ENCODE measurements at places on chromosomes 6 and 20.

DNA sequence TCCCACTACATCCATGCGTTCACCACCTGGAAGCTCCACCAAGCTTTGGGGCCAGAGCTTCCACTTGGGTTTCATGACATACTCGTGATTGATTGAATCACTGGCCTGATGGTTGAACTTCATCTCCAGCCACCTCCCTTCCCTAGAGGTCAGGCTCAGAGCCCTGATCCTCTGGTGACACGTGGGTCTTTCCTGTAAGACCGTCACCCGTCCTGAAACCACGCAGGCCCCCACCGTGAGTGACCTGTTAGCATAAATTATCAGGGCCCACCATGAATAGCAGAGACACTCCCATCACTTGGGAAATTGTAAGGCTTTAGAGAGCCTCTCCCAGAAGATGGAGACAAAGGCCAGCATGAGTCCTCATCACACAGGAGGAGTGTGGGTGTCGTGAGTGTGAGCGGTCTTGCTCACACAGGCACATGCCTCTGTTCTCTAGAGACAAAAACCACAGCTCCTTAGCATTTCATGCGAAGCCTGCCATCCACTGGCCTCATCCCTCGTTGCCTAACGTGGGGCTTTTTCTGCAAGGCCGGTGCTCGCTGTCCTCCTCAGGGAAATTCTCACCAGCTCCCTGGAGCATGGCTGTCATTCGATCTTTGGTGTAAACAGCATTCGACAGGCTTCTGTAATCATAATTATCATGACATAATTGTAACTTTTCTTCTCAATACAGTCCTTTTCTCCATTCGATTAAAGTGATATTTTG lies 65.1 kb upstream of the DUSP22 start:
- no peak for DNase-seq

GRCh38 chr20:15364781-15365180 lies 1027.4 kb upstream of the FLRT3 start:
- no peak for DNase-seq

DNA sequence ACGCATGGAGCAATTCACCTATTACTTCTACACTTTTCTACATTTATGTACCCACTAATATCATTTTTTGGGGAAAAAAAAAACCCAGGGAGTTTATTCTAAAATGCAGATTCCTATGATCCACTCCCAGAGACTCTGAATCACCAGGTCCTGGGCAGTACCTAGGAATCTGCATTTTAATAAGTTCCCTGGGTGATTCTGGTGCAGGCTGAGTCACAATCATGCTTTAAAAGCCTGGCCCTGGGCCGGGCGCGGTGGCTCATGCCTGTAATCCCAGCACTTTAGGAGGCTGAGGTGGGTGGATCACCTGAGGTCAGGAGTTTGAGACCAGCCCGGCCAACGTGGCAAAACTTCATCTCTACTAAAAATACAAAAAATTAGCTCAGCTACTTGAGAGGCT lies 43.3 kb upstream of the MLN start:
- no peak for DNase-seq

DNA sequence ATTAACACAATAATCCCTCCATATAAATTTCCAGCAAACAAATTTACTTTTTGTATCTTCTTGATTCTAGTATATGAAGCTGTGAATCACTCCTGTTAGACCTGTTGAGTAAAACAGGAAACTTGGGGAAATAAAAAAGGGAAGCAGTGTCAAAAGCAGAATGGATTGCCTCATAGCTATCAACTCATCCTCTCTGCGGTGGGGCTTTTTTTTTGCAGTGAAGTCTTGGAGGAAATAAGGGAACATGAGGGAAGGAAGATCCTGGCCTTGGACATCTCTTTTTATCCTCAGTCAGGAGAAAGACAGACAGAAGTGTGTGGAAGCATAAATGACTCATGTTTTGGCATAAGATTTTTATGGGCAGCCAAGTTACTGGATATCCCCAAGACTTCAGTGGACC lies 332.5 kb downstream of the TFAP2A start:
- DNase-seq: no peak

DNA sequence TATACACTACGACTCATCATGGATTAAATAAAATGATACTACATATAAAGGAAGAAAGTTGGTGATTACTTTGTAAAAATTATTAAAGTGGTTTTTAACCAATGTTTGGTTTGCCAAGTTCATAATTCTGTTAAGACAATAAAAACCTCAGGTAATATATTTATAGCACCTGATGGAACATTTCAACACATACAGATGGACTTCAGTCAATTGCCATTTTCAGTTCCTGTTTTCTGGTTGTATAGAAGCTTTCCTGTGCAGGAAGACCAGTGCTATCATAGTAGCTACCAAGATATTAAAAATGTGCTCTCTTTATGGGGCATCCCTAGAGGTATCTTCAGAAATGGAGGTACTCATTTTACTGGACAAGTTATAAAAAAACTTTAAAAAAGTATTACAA lies 1686.4 kb downstream of the GRIK2 start:
- DNase-seq: no peak

DNA sequence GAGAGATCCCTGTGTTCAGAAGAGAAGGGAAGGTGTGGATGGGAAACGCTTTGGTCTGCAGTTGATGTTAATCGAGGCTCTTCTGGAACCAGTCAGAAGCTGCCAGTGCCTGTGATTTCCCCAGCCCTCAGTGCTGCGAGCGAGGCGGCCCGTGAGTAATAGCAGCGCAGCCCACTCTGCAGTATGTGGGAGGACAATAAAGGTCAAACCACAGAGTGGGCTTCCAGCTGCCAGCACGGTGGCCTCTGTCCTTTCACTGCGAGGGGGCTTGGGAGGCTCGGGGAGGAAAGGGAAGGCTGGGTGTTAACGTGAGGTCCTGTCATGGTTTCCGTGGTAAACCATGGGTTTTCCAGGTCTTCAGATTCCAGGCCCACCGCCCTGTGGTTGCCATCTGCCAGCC lies 32.3 kb upstream of the TAGAP start:
- DNase-seq: peak; percentile 78

- no peak for DNase-seq
Measured at GRCh38 chr20:37346535-37347346, 801 bp downstream of the SRC start.

DNA sequence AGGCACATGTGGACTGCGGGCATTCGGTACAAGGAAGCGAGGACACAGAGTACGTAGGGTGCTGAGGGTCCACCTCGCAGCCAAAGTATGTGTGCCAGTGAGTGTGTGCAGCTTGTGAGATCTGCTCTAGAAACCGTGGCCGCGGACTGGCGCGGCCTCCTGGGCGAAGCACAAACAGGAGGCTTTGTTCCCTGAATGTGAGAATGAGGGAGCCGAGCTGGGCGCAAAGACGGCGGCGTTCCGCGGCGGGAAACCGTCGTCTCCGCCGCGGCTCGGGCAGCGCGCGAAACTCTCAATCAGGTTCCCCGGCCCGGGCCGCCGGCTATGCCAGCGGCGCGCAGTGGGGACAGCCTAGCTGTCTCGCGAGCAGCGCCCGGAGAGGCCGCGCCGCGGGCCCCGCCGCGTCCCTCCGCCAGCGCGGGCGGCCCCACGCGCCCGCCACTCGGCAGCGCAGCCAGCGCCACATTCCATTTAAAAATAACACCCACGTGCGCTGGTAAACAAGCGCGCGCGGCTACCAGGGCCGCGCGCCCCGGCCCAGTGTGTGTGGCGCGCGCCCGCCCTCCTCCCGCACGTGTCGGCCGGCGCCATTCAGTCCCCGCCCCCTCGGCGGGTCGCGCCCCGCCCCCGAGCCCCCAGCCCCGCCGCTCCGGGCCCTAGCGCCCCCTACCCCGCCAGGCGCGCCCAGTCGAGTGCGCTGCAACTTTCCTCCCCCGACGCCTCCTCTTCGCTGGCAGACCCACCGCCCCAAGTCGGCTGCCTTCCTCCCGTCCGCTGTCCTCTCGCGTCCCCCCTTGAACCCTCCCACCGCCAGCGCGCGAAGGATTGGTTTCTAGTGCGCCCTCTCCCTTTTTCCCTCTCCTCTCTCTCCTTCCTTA lies 3.0 kb upstream of the FOXO3 start:
- peak; percentile 69 for DNase-seq

DNA sequence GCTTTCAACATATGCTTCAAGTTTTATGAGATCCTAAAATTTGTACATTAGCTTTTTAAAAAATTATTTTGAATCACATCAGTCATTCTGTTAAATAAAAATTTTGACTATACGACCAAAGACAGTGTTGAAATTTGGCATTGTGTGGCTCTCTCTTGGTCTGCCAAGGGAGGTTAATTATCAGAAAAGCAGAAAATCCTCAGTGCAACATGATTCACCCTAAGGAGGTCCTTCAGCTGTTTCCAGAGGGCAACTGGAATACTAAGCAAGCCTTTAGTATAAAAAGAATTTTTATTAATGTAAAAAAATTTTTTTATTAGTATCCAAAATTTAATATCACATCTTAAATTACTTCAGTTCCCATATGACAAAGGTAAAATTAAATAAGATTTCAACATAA lies 23.1 kb upstream of the TMEM244 start:
- DNase-seq: no peak

DNA sequence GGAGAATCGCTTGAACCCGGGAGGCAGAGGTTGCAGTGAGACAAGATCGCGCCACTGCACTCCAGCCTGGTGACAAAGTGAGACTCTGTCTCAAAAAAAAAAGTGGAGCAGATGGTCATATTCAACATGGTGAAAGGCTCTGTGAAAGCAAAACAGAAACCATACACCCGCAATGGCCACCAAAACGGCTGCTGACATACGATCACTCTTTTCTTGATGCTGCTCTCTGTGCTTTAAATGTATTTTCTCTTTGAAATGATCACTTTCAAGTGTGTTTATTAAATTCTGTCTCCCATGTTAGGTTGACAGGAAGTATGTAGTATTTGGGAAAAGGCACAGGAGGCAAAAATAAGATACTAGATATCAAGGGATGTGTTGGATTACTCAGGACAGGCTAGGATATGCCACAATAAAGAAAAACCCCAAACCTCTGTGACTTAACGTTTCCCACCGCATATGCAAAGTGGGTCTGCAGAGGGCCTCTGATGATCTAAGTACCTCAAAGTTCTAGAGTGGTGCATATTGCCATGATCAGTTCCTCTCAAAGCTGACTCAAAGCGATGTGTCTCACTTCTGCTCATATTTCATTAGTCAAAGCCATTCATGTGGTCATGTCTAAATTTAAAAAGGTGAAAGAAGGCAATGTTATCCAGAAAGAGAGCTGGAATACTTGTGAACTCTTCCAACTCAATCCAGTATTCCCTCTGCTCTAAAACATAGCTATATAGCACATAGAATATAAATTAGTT lies 155.1 kb upstream of the SOX4 start:
- DNase-seq: peak; percentile 36

DNA sequence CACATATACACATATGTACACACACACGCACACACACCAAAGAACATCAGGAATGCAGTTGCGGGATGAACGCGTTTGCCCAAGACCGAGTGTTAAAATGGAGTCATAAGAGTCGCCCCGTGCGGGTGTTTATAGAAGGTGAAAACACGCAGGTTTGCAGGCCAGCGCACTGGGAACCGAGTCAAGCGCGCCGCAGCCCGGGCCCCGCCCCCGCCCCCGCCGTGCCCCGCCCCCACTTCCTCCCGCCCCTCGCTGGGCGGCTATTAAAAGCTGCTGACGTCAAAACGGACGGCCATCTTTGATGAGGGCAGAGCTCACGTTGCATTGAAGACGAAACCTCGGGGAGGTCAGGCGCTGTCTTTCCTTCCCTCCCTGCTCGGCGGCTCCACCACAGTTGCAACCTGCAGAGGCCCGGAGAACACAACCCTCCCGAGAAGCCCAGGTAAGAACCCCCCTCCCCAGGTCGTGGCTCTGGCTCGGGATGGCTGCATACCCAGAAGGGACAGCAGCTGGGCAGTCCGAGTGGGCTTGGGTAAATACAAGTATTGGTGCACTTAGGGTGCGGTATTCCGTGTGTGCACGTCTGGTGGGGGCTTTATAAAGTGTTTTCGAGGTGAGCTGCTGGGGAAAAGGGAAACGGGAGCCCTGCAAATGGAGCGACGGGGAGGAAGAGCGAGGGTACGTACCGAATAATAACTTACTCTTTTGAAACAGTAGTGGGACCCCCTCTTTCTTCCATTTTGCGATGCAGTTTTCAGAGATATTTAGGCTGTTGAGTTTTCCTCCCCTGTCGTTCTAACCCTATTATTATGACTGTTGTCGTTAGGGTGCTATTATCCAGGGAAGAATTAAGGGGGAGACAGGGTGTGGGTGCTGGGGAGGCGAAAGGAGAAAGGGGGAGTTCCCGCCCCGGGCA lies at the start of gene SNAP25:
TSS of gene SNAP25 (plus strand) at position 295 of the 916 bp plus-strand sequence. CDS start 56,662 bp downstream, outside the sequence.
- peak; percentile 23 for DNase-seq

DNA sequence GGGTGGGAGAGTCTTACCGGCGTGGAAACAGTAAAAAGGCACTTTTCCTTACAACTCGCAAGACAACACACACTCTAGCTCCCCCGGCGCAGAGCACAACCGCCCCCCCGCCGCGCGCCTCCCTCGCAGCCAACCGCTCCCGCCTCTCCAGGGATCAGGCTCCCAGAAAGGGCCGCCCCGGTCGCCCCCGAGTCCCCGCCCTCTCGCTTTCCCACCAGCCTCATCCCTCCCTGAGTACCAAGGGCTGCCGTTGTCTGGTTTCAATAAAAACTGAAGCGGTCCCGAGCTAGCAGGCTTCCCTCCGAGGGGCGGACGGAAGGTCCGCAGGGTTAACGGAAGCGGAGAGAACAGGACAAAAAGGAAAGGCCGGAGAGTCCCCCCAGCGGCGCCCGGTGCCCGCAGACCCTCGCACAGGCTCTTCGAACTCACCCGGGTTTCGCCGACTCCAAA lies 804 bp downstream of the ELOVL5 start:
- DNase-seq: peak; percentile 62

DNA sequence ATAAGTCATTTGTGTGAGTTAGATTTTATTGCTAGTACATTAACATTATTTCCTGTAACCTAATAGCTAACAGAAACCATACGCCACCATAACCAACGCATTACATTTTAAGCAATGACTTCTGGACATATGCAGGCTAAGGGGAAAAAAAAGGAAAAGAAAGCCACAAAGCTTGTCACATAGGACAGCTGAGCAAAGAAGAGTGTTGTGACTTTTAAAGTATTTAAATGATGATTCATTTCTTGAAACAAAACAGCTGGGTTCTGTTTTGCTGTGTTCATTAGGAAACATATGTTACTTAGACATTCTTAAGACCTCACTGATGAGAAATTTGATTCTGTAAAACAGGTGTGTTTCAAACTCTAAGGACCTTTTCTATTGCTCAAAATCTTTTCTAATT lies 171.4 kb downstream of the COL9A1 start:
- DNase-seq: no peak

All from activated naive CD8-positive, alpha-beta T cell treated with anti-CD3 and anti-CD28 coated beads, Interleukin-2, amount 50 U/mL, for 24 hours (primary cell).